Fibroblast of lung (primary cell): ENCODE measurements at places on chromosomes 6 and 20. TPM values are rescaled to one million over a fixed set of nuclear protein-coding genes. Genes with fewer than 3 reads are reported as not detected.

CST2 gene
- total RNA-seq: not detected in 2 replicates

PXDC1 gene
- 33.1 and 52.7 TPM in 2 replicates for total RNA-seq

WFDC5 gene
- not detected in 2 replicates for total RNA-seq

PAX1 gene
- total RNA-seq: not detected in 2 replicates

KIFC1 gene
- 0.51 and 5.3 TPM in 2 replicates for total RNA-seq

THBS2 gene
- total RNA-seq: 269 and 473 TPM in 2 replicates

LGSN gene
- under 0.01 TPM in 1 of 2 replicates, not detected in the other for total RNA-seq

DAAM2 gene
- total RNA-seq: 25.9 and 41.5 TPM in 2 replicates

C6orf118 gene
- not detected in 2 replicates for total RNA-seq

GTPBP2 gene
- total RNA-seq: 111 and 174 TPM in 2 replicates

HTR1E gene
- total RNA-seq: not detected in 2 replicates

PNPLA1 gene
- not detected in 2 replicates for total RNA-seq

ZKSCAN3 gene
- total RNA-seq: 5.1 and 6.9 TPM in 2 replicates

TMC2 gene
- under 0.01 TPM in 2 replicates for total RNA-seq

SCAF8 gene
- total RNA-seq: 24.1 and 30.9 TPM in 2 replicates

ME1 gene
- 22.1 and 44.3 TPM in 2 replicates for total RNA-seq

ORC3 gene
- total RNA-seq: 17.2 and 23.8 TPM in 2 replicates

MOXD1 gene
- 45.5 and 89.8 TPM in 2 replicates for total RNA-seq

SLC17A9 gene
- 3.3 and 6.4 TPM in 2 replicates for total RNA-seq
